ENCODE measurements at places on chromosomes 6 and 20.
A peak's percentile ranks its signal among the peaks of the same experiment; 100 is the strongest.

GRCh38 chr6:141981190-141981589, 151.5 kb upstream of the GJE1 start:
- DNase-seq: no peak

- DNase-seq: no peak
Observed at GRCh38 chr6:51396583-51396982, 577.9 kb downstream of the TFAP2B start.

GRCh38 chr20:51164731-51165130, 141.8 kb upstream of the KCNG1 start:
- DNase-seq: no peak

GRCh38 chr6:108619431-108620197, 58.9 kb downstream of the FOXO3 start:
- no peak for DNase-seq

GRCh38 chr6:130018744-130019325, 454 bp downstream of the L3MBTL3 start:
- peak; percentile 53 for DNase-seq
